Type B pancreatic cell (in vitro differentiated cells): ENCODE measurements at places on chromosomes 16 and 17. TPM values are rescaled to one million over a fixed set of nuclear protein-coding genes. Genes with fewer than 3 reads are reported as not detected.

DNA sequence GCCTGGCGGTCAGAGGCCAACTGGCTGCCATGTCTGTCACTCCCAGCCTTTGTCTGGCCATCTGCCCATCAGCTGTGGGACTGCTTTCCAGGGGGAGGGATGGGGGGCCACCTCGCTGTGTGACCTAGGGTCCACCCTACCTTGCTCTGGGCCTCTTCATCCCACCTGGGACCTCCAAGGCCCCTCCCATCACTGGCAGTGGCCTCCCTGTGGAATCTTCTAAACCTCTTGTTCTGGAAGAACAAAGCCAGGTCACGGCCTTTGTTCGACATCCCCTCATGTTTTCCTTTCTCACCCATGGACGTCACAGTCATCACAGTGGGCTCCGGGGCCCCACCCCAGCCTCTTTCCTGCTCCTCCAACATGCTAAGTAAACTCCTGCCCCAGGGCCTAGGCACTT, 24.0 kb downstream of the SPNS2 start:
- DNase-seq = no peak

DNA sequence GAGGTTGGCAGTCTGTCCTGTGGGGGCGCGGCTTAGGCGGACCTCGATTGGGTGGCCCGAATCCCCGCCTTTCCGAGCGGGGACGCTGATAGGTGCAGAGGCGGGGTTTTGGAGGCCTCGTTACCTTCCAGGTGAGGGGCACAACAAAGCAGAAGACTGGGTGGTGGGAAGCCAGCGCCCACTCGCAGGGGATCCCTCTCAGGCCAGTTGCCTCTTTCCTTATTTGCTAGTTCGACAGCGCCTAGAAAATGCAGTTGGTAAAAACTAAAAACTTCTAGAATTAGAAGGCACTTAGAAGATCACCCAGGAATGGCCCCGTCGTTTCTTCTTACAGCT, 730 bp downstream of the KAT7 start:
- no peak for DNase-seq

DNA sequence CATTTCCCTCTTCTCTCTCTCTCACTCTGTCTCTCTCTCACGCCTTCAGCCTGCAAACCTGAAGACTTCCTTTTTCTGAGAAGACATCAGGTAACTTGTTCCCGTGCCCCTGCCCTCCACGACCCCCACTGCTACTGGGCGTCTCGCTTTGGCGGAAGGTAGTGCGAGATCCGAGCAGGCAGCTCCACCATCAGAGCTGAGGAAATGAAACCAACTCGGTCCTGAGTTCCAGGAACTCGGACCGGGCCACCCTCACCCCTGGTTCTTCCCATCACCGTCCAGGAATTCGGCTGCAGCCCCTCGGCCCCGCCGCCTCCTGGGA, 585 bp downstream of the MLKL start:
- DNase-seq = no peak

DNA sequence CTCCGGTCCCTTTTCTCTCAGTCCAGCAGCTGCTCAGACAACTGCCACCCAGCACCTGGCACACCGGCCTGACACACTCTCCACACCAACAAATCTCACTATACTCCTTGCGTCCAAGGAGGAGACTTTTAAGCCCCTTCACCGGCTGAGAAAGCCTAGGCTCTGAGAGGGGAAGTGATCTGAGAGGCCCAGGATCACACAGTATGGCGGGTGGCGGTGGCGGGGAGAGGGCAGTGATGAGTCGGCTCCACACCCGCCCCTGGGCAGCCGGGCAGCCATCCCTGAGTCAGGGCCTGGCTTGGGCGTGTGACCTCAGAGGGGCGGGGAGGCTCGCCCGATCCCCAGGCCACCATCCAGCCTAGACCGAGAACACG, 569 bp downstream of the FLII start:
- DNase-seq = no peak

DNA sequence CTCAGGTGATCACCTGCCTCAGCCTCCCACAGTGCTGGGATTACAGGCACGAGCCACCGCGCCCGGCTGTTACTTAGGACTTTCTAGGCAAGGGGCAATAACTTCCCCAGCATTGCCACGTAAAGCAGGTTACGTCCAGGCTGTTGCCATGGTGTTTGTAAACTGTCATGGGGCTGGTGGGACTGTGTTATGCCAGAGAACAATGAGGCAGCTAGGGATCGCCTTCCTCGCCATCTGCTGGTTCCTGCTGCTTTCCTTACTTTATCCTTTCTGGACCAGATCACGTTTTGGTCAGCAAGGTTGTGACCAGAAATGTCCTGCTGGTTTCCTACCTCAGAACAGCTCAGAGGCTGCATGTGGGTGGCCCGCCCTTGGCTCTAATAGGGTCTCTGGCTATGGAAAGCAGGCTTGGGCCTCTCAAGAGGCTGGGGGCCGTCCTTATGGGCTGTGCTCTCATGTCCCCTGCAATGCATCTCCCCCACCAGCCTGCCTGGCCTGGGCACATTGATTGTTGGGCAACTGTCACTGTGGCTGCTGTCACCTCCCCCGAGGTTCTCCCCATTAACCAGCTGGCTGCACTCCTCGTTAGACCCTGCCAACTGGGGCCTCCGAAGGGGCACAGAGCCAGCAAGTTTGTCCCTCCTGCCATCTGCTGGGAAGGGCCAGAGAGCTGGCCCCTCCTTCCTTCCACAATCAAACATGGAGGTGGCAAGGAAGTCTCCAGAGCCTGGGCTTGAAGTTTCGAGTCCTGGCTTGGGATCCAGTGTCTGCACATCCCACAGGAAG, 28.2 kb upstream of the ZC3H18 start:
- no peak for DNase-seq

DNA sequence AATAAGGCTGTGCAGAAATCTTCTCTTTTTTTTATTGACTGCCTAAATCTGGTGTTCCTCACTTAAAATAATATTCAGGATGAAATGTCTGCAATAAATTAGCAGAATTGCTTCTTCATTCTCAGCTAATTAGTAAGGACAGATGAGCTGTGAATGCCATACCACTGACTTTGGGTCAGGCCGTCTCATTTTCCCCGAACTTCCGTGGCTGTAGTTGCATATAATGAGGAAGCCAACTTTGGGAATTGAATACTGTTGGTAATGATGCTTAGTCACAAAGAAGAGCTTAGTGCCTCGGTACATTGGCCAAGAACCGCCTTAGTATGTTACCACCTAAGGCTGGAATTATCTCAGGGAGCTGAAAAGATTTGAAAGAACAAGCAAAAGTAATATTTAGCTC, 47.6 kb downstream of the NUP93 start:
- no peak for DNase-seq

Gene HS3ST6
- total RNA-seq = 1.3 and 5.6 TPM in 2 replicates

Gene OR1F1
- 0.34 TPM in 1 of 2 replicates, not detected in the other for total RNA-seq
